ENCODE measurements at places on chromosomes 11 and 22.

GRCh38 chr11:112162761-112163546, 940 bp downstream of the IL18 start:
- peaks cover 33% of the 10 kb centered on the region for H3K27me3 ChIP-seq
- no peaks in the 10 kb centered on the region for H3K36me3 ChIP-seq
- H3K27ac ChIP-seq = no peak overlapping the region

GRCh38 chr11:70871881-70872280, 380.5 kb downstream of the SHANK2 start:
- DNase-seq = no peak
- no peaks in the 10 kb centered on the region for H3K27me3 ChIP-seq
- H3K27ac ChIP-seq = no peak overlapping the region
- no peaks in the 10 kb centered on the region for H3K4me1 ChIP-seq
- no peak overlapping the region for H3K4me3 ChIP-seq

GRCh38 chr22:47835726-47836125, 1073.3 kb downstream of the TBC1D22A start:
- H3K27ac ChIP-seq = no peak overlapping the region
- H3K4me1 ChIP-seq = no peaks in the 10 kb centered on the region
- H3K36me3 ChIP-seq = no peaks in the 10 kb centered on the region
- no peak for DNase-seq
- H3K4me3 ChIP-seq = no peak overlapping the region
- H3K27me3 ChIP-seq = peaks cover 3% of the 10 kb centered on the region

- H3K27ac ChIP-seq = no peak overlapping the region
- H3K4me1 ChIP-seq = peaks cover 1% of the 10 kb centered on the region
- no peak overlapping the region for H3K4me3 ChIP-seq
These were observed 12.9 kb upstream of the ARFGAP3 start for GRCh38 chr22:42869888-42870480.

DNA sequence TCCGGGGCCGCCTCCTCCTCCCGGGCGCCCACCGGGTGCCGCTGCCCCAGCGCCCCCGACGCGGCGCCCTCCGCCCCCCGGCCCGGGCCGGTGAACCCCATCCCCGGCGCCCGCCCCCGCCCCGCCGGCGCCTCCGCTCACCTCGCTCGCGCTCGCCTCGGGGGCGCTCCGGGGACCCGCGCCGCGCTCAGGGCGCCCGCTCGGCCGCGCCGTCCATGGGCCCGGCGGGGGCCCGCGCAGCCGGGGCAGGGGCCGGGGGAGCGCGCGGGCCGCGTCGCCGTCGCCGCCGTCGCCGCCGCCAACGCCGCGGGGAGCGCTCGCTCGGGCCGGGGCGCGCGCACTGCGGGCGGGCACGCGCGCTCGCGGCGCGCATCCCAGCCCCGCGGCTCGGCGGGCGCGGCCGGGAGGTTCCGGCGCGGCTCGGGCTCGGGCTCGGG, 293 bp downstream of the DUSP8 start:
- H3K36me3 ChIP-seq = no peaks in the 10 kb centered on the region
- no peak overlapping the region for H3K27ac ChIP-seq
- peaks cover 27% of the 10 kb centered on the region for H3K27me3 ChIP-seq
- DNase-seq = no peak
